ENCODE measurements at places on chromosomes 1 and 21. TPM values are rescaled to one million over a fixed set of nuclear protein-coding genes. Genes with fewer than 3 reads are reported as not detected.

DNA sequence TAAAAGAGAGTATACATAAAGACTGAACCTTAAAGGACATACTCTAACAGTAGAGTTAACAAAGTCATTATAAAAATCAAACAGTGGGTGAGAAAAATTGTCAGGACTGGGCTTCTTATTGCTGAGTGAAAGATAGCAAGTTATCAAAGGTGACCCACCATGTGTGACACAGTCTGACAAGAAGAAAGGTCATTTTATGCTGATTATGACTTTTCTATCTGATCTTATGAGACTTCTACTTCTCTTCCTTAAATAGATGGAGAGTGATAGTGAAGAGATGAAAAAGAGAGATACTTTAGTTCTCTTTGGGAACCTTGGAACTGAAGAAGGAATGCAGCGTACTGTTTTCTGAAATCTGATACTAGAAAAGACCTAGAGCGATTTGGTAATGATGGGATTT is 2157.1 kb downstream of the NCAM2 start:
- no peak for DNase-seq
- H3K27ac ChIP-seq, result no peak overlapping the region
- H3K36me3 ChIP-seq, result no peaks in the 10 kb centered on the region
- H3K4me3 ChIP-seq, result no peak overlapping the region
- no peaks in the 10 kb centered on the region for H3K4me1 ChIP-seq
- H3K27me3 ChIP-seq, result no peaks in the 10 kb centered on the region

CFHR3 gene
- total RNA-seq, result not detected

DNA sequence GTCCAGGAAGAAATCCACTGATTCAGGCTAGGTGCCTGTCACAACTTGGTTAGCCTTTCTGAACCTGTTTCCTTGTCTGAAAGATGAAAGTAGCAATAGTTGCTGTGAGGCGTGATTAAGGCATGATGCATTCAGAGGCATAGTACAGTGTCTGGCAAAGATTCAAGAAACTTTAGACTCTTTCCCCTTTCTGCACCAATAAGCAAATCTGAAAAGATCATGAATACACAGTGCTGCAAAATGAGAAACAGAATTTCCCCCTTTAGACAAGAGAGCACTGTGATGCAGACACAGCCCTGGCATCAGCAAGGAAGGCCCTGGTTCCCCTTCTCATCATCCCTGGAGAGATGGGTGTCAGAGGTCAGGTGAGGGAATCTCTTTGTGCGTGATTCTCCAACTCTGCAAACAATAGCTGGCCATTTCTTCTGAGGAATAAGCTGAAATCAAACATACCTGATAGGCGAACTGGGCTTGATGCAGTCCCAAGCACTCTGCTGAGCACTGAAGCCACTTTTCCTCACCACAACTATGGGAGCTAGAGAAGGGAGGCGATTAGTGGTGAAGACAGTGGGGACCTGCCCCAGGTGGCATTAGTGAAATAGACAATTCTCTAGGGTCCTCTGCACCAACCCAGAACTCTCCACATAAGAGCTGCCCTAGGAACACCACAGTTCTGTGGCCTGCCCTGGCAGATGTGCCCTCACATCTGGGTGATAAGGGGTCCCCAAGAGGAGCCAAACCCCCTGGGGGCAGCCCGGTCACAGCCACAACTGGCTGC is 41.7 kb downstream of the ITPKB start:
- H3K27ac ChIP-seq, result peak overlapping the region; percentile 95
- H3K4me3 ChIP-seq, result peak overlapping the region; percentile 3
- H3K27me3 ChIP-seq, result no peaks in the 10 kb centered on the region
- no peak for DNase-seq
- no peaks in the 10 kb centered on the region for H3K36me3 ChIP-seq

GRCh38 chr1:107698161-107698560 is 266.8 kb downstream of the VAV3 start:
- no peak overlapping the region for H3K27ac ChIP-seq
- peaks cover 3% of the 10 kb centered on the region for H3K36me3 ChIP-seq
- no peaks in the 10 kb centered on the region for H3K27me3 ChIP-seq
- no peak for DNase-seq
- H3K4me3 ChIP-seq, result no peak overlapping the region

SAMD11 gene
- total RNA-seq, result not detected

DNA sequence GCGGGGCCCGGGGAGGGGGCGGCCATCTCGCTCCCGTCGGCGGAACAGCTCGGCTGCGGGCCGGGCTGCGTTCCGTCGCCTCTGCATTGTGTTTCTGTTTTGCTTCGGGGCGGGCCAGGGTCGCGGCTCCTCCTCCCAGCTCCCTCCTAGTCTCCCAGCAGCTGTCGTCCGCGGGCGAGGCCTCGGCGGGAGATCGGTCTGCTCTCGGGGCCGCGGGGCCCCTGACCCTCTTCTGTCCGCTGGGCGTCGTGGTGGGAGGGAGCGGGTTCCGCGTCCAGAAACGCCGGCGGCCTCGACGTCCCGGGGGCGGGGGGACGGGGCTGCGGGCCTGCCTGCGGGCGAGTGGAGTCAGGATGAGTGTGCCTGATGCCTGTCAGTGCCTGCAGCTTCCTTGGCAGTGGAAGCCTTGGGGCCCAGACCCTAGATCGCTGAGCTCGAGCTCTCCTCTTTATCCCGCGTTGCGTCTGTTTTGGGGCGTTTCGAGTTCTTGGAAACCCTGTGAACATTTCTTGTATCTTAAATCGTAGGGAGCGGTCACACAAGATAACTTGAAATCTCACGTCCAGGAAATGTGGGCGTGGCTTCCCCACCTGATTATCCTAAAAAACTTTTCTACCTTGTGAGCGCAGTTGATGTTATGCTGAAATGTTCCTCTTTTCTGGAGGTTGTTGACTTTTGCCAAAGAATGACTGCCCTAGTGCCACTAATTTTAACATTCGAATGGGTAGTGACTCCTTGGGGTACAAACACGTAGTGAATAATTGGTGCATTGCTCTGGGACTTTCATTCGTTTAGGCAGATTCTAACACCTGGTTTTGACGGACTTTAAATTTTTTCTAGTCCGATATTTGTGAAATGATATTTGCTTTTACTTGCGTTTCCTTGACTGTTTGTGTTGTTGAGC is 676 bp downstream of the MORC3 start:
- peak overlapping the region; percentile 96 for H3K4me3 ChIP-seq
- no peaks in the 10 kb centered on the region for H3K27me3 ChIP-seq
- H3K4me1 ChIP-seq, result peaks cover 35% of the 10 kb centered on the region

- DNase-seq, result no peak
- H3K4me1 ChIP-seq, result peaks cover 38% of the 10 kb centered on the region
- peaks cover 8% of the 10 kb centered on the region for H3K36me3 ChIP-seq
- peak overlapping the region; percentile 25 for H3K4me3 ChIP-seq
- peak overlapping the region; percentile 59 for H3K27ac ChIP-seq
- no peaks in the 10 kb centered on the region for H3K27me3 ChIP-seq
Observed at GRCh38 chr1:155253208-155253607, 2.1 kb downstream of the ENTREP3 start.

All from T-helper 17 cell (primary cell).